Iris pigment epithelial cell (primary cell): ENCODE measurements at places on chromosomes 11 and 22.
A peak's percentile ranks its signal among the peaks of the same experiment; 100 is the strongest.

- DNase-seq: peak; percentile 71
These were observed 46.3 kb upstream of the RRM1 start for GRCh38 chr11:4048340-4048739.

DNA sequence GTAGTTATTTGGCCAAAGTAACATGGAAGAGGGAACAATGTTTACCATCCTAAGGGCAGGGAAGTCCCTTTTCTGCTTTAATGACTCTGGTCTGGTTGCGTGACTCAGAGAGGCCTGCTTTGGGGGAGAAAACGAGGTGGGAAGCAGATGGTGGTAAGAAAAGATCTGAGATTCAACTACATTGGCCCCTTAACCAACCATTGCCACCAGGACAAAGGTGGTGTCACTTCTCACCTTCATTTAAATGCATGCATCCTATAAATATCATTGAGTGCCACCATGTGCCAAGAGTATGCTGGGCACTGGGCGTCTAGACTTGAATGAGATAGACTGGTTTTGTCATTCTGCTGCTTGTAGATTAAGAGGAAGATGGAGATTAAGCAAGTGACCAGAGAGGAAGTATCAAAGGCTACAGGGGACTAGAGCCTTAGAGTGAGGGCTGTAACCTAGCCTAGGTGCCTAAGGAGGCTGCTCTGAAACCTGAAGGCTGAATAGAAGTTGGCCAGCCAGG, 3.6 kb upstream of the SORL1 start:
- DNase-seq: no peak

DNA sequence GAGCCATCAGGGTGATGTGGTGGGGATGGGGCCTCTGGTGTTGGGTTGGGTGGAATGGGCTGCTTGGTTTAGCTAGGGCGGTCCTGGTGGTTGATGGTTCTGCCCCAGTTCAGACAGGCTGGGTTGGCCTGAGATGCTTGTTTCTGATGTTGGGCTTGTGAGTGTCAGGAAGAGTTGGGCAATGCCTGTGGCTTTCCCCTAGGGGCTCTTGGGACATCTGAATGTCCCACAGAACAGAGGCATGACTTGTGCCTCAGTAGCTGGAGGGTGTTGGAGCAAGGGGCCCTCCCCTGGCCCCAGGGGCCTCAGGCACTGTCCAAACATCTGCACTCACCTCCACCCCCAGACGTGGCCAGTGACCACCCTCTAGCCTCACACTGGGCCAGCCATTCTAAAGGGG, 14.0 kb upstream of the CTSD start:
- no peak for DNase-seq

DNA sequence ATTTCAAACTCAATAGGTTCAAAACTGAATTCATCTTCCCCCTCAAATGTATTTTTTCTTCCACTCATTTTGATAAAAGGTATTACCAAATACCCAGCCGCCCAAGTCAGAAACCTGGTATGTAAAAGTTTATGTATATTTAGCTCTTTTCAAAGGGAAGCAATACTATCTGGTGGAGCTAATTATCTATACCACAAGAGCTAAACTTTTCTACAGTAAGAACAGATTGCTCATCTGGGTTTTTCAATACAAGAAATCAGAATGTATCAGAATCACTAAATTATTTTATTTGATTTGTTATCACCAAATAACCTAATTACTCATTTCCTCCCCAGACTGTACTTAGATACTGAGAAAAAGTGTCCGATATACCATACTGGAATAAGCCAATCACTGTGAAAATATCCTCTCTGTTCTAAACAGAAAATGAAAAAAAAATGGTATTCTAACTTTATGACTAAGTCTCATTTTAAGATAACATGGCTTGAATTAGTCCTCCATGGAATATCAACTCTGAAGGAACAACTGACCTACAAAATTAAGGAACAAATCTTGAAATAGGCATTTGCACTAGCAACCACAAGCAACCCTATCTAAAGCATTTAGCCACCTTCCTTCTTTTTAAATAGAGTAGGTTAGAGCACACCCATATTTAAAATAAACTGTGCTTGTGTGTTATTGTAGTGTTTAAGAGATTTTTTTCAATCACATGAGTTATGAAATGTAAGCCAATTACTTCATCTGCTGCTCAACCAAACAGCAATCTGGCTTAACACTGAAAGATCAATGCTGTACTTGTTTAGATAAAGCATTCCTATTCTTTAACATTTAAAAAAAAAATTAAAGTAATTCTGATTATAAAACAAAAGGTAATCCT, 35.0 kb downstream of the RDX start:
- peak; percentile 50 for DNase-seq

DNA sequence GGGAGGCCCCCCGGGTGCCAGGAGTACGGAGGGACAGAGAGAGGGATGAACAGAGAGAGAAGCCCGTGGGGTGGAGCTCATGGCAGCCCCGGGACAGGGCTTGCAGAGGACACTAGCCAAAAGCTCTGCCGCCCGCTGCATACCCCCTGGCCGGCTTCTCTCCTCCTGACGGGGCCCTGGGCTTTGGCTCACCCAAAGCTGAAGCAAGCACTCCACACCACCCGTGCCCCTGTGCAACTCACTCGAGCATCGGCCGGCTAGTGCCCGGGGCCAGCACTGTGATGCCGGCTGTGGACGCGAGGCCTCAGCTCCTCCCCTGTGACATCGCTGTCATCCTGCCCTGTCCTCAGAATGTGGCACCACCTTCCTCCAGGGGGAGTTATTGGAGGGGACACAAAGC, 429.6 kb downstream of the BRD1 start:
- DNase-seq: no peak

- DNase-seq: no peak
These were observed 84.9 kb downstream of the CSNK2A3 start for GRCh38 chr11:11268119-11268518.
